ENCODE measurements at places on chromosomes 12 and 14.

DNA sequence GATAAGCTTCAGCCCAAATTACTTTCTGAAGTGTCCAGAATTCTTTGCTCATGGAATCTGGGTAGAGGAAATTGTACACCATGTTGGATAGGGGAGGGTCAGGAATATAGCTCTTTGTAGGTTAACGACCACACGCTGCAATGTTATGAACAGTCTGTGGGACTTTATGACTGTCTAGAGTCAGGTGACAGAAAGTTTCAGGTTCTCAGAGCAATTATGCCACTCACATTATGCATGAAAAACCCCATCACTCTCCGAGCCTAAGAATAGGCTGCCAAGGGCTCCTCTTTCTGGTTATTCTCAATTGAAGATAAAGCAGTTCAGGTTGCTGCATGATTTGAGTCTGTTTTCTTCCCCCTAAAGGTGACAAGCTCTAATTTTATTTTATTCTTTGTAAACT, 430.9 kb downstream of the ATP23 start:
- no peak for DNase-seq

DNA sequence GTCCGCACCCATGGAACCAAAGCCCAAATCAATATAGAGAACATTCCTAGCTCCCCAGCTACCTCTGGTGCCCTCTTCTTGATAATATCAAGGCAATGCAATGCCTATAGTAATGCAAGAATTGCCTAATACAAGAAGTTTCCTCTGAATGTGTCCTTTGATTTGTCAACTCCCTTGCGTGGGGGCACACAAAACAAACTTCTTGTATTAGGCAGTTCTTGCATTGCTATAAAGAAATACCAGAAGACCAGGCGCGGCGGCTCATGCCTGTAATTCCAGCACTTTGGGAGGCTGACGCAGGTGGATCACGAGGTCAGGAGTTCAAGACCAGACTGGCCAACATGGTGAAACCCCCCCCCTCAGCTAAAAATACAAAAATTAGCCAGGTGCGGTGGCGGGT, 10.4 kb upstream of the ITPK1 start:
- DNase-seq, result no peak

- DNase-seq, result no peak
These were observed 237.6 kb downstream of the KCNH5 start for GRCh38 chr14:62807636-62808035.

- no peak for DNase-seq
These were observed 57.2 kb downstream of the PIWIL1 start for GRCh38 chr12:130394906-130395305.

DNA sequence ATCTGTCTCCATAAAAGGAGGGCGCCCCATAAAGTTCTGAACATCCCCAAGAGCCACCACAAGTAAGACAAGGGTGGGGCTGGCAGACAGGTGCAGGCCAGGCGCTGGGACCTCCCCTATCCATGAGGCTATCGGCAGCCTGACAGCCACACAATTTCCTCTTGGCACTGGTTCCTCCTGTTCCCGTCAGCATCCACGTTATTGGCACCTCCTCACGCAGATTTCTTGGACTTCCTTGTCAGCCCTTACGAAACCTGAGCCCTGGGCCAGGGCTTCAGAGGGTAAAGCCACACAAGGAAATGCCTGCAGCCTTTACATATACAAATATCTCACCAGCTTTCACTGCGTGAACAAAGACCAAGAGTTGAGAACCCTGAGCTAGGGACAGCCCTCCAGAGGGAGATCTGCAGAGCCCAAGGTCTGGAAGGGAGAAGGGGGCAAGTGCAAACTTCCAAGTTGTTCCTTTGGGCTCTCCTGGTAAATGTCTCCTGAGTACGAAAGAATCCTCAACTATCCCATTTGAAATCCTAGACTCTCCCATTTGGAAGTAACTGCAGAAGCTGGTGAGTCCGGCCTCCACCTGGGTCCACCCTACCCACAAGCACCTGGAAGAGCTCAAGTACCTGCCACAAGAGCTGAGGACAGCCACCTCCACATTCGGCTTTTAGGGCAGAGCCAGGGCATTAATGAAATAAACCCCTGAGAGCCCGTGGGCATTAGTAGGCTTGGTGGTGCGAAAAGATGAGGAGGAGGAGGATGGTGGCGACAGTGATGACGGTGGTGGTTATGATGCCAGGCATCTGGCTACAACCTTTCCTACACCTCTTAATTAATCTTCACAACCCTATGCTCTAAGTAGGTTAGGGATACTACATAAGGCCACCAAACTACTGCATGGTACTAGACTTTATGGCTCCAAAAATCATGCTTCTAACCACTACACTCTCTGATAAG, 5.5 kb upstream of the TC2N start:
- DNase-seq, result no peak

DNA sequence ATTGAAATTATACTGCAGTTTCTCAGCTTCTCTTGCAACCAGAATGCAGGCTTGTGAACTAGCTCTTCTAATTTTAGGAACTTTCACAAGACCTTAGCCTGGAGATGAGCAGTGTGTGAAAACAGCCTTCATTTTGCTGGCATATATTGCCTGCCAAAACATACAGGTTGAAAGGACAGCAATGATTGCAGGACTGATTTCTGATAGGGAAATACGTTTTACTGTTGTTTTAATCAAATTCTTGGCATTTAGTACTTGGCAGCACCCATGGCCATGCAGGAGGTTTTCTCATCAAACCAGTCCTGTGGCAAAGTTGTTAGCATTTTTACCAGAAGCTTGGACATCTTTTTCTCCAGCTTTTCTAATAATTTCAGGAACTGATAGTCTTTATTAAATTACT, 91.9 kb upstream of the MUCL1 start:
- DNase-seq, result no peak

DNA sequence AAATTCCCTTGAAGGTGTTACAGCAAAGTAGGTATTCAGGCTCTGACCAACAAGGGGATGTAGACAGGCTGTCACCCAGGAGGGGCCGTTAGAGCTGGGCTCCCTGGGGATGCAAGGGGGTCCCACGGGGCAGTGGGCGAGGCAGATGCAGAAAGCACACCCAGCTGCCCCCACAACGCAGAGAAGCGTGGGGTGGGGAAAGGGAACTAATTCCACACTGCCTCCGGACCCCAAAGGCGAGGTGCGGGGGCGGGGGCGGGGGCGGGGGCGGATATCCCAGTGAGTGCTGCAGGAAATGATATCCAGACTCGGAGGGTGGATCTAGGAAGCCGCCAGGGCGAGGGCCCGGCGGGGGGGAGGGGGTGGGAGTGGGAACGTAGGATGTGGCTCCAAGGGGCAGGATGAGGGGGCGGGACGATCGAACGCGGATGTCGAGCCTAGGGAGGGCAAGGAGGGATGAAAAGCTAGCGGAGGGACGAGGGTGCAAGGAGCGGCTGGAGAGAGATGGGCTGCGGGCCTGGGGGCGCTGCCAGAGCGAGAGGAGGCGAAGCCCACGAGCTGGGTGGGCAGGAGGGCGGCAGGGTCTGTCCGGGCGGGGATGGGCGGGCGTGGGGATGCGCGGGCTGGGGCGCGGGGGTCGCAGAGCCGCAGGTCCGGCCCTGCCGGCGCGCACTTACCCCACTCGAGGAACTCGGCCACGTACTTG, 874 bp downstream of the CDC42BPB start:
- no peak for DNase-seq

GRCh38 chr12:80936353-80936641, 1.4 kb downstream of the LIN7A start:
- DNase-seq, result no peak

- no peak for DNase-seq
These were observed 49.0 kb downstream of the TMEM117 start for GRCh38 chr12:43884683-43885410.

- peak; percentile 36 for DNase-seq
These were observed 55.1 kb downstream of the IFT81 start for GRCh38 chr12:110179291-110179690.

GRCh38 chr14:91599994-91600393, 89.9 kb upstream of the PPP4R3A start:
- DNase-seq, result no peak

- no peak for DNase-seq
These were observed 21.9 kb upstream of the EIF5 start for GRCh38 chr14:103312006-103312635.

DNA sequence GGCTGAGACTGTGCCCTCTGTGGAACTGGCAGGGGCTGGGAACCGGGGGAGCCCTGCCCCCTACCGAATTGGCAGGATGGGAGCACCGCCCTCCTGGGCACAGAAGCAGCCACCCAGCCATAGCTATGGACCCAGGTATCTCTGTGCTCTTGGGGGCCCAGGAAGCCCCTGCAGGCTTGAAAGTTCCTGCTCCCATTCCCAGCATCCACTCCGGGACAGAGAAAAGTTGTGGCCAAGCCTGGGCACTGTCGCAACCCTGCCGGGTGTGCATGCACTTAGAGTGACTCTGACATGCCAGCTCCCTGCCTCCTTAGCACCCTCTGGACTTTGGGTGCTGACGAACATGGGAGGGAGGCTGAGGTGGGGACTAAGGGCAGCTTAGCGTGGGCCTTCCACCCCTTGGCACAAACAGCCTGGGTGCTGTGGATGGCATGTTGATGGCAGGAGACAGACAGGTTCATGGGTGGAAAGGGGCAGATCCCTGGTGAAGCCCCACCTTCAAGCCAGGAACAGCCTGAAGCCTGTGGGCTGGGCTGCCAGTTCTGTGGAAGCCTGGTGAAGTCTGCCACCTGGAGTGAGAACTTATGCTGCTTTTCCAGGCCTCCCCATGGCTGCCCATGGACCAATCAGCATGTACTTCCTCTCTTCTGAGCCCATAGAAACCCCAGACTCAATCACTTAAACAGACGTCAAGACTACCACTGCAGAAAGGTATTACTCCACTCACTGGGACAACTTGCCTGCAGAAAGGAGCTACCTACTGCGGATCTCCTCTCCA, 279.0 kb downstream of the ATXN7L3B start:
- no peak for DNase-seq

GRCh38 chr12:22056607-22057006, 10.6 kb downstream of the CMAS start:
- DNase-seq, result no peak

- no peak for DNase-seq
These were observed 75.2 kb downstream of the TNFAIP2 start for GRCh38 chr14:103198131-103199105.

GRCh38 chr12:2803635-2804392, 8.7 kb upstream of the ITFG2 start:
- DNase-seq, result no peak

GRCh38 chr12:20577054-20577453, 118.1 kb upstream of the SLCO1C1 start:
- DNase-seq, result no peak

DNA sequence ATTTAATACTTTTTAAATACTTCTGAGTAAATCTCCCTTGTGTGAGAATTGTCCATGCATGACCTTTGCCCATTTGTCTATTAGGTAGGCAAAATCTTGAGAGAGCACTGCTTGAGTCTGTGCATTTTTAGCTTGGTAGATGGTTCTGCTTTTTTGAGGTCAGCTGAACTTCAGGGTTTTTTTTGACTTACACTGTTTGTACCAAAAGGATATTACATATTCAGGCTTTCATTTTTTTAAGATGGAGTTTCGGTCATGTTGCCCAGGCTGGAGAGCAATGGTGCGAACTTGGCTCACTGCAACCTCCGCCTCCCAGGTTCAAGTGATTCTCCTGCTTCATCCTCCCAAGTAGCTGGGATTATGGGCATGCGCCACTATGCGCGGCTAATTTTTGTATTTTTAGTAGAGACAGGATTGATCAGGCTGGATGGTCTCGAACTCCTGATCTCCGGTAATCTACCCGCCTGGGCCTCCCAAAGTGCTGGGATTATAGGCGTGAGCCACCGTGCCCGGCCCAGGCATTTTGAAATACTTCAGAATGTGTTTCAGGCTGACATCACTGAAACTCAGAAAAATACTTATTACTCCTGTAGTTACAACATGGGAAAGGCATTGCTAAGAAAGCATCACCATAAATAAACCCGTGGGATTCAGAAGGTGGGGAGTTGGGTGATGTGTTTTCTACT, 11.1 kb downstream of the RASSF3 start:
- peak; percentile 74 for DNase-seq

GRCh38 chr14:65906948-65907347, 494.4 kb downstream of the FUT8 start:
- no peak for DNase-seq

DNA sequence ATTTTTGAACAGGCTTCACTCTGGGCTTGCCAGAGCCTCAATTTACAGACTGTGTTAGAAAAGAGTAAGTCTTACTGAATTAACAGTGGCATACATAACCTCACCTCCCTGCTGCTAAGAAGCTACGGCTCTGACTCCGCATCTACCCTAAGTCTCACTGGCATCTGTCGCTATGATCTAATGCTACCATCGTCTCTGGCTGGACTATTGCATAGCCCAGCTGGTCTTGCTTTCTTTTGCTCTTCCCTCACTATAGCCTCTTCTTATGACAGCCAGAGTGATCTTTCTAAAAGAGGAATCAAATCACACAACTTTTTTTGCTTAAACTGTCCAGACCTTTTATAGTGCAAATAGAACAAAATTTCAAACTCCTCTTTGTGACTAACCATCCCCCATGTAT, 81.1 kb downstream of the SLC24A4 start:
- no peak for DNase-seq

DNA sequence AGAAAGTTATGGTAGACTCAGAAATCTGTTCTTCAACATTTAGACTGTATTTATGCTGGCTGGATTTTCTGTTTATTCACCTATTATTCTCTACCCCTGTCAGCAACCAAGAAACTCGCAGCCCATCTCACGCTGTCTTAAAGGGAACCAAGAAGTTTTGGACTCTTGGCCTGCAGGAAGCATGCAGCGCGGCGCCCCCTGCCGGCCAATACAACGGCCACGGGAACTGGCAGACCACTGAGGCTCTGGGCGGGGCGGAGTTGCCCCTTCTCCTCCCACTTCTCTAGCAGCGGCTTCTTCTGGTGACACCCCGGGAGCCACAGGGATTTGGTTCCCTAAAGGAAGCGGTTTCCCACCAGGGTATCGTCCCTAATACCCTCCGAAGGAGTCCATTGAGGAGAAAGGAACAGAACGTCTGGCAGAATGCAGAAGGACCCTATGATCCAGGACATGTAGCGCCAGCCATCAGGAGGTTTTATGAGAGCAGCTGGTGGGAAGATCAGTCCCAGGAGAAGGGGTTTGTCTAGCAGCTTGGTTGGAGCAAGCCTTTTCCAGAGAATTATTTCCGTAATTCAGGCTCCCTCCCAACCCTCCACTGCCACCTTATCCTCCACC, 21.0 kb upstream of the RNASE2 start:
- no peak for DNase-seq

GRCh38 chr14:99256483-99256874, 15.5 kb downstream of the BCL11B start:
- DNase-seq, result no peak

GRCh38 chr12:9867531-9867930, 1.6 kb downstream of the CLEC2B start:
- DNase-seq, result no peak

DNA sequence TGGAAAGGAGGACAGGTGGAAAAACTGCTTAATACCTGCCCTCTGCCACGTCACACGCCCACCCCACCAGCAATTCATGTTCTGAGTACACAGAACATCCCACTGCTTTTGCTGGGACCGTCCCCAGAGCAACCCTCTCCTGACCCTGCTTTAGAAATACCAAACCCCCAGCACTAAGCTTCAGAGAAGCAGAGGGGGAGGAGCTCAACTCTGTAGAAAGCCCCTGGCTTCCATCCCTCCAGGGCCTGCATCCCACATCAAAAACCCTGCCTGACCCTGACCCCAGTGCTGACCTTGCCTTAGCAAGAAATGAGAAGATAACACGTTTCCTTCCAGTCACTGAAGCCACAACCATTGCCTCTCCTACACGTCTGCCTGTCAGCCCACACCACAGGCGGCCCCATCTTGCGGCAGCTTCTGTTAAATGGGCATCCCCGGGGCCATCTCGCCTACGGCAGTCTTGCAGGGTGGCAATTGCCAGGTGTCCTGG, 19.7 kb downstream of the VDR start:
- no peak for DNase-seq

- no peak for DNase-seq
These were observed 16.8 kb upstream of the DYNC1H1 start for GRCh38 chr14:101947577-101947903.

Measured in AG04449 (cell line).